ENCODE measurements at places on chromosomes 7 and 10.

GRCh38 chr10:24428410-24428782, 219.5 kb downstream of the KIAA1217 start:
- no peak for DNase-seq

DNA sequence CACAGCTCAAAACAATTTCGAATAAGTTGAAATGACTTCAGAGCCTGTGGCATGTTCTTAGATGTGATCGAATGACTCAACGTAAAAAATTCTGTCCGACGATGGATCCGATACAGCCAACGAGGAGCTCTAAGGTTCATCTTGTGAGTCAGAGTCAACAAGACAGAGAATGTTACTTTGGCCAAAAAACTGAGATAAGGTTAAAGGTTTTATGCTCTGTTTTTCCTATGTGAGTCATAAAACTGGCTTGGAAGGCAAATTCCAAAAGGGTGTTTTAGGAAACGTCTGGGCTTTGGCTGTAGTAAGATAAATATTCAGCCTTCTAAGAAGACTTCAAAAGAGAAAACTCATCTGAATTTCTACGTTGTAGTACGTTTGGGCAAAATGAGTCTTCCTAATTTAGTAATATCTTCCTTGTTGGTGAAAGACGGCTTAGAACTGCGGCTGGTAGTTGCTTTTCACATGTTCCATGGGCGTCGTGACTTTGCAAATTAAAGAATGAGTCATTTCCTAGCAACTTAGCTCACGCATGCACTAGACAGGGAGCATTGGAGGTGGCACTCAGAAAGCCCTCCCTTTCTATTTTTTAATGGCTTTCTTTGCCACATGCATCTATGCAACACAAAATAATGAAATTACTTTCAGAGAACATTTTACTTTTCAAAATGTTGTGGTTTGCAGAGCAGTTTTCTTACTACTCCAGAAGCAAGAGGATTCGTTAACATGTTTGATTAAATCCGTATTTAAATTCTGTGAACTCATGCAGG, 28.2 kb downstream of the PFKP start:
- peak; percentile 98 for DNase-seq

- DNase-seq: peak; percentile 100
Measured at GRCh38 chr10:98349508-98349922, 65.5 kb downstream of the PYROXD2 start.

- DNase-seq: no peak
Measured at GRCh38 chr10:110912374-110912773, 6.6 kb downstream of the BBIP1 start.

DNA sequence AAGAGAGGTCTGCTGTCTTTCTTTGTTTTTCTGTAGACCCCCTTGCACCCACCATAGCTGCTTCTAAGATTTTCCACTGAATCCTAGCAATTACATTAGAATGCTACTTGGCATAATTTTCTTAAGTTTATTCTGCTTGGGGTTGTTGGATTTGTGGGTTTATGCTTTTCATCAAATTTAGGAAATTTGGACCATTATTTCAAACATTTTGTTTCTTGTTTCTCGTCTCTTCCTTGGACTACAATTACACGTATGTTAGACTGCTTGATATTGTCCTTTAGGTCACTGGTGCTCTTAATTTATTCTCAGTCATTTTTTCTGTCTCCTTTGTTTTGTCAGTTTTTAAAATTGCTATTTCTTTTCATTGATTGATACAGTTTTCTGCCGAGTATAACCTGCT, 65.8 kb downstream of the FANK1 start:
- DNase-seq: no peak

GRCh38 chr10:58107506-58107905, 160.2 kb downstream of the IPMK start:
- DNase-seq: peak; percentile 66

DNA sequence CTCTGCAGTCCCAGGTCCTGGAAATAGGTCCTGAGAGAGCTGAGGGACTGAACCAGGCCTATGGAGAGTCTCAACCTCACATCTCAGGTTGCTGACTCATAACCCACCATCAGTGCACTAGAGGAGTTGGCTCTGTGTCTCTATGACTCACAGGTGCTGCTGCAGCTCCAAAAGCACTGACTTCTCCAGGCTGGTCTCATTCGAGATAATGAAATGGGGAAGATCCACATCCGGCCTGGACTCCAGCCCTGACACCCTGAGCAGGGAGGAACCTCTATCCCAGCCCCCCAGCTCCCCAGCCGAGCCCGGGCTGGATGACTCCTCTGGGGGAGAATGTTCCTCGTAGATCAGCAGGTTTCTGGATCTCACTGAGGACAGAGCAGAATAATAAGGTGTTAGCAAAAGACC, 35.5 kb upstream of the DGKI start:
- peak; percentile 98 for DNase-seq

GRCh38 chr7:30688718-30689221, 6.5 kb upstream of the CRHR2 start:
- no peak for DNase-seq

DNA sequence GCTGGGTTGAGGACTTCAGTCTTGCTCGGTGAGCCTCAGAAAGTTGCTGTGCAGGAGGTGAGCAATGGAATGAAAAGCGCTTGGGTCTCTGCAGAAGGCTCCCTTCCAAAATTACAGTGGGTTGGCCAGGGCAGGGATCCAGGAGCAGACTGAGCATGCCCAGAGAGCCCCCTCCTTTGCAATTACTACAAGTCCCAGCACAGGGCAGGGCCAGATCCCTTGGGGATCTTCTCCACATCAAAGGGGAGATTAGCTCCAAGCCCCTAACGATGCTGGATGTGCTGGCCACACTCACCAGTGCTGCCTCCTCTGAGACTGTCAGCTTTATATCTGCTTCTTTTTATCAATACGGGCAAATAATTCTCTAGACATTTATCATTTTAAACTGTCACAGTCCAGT, 337.5 kb downstream of the RPS24 start:
- DNase-seq: no peak

DNA sequence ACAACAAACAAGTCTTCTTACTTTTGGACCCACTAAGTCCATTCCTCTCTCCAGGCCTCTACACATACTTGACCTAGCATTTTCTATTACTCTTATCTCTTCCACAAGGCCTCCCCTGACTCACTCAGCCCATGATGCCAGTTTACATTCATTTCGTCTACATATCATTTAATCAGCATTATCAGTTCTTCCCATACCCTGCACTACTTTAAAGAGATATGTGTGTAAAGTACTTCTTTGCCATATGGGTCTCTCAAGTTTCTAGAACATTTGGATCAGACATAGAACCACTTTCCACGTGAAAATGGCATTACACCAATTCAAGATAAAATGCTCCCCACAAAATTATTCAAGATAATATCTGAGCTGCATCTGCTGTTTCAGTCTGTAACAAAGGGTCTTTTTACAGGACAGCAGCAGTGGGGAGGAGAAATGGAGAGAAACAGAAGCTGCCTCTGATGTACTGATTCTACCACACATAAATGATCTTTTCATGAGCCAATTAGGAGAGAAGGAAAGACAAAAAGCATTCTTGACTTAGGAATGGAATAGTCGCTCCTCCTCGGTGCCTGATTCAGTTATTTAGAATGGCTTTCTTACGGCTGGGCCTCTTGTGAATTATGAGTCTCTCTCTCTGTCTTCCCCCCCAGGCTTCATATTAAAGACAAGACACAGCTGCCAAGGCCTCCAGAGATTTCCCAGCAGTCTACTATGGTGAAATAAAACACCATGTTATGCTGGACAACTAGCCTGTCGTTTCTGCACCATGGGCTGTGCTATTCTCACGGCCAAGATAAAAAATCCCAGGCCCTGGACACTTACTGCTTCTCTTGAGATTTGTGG, 46.9 kb upstream of the SEPTIN7 start:
- DNase-seq: no peak

DNA sequence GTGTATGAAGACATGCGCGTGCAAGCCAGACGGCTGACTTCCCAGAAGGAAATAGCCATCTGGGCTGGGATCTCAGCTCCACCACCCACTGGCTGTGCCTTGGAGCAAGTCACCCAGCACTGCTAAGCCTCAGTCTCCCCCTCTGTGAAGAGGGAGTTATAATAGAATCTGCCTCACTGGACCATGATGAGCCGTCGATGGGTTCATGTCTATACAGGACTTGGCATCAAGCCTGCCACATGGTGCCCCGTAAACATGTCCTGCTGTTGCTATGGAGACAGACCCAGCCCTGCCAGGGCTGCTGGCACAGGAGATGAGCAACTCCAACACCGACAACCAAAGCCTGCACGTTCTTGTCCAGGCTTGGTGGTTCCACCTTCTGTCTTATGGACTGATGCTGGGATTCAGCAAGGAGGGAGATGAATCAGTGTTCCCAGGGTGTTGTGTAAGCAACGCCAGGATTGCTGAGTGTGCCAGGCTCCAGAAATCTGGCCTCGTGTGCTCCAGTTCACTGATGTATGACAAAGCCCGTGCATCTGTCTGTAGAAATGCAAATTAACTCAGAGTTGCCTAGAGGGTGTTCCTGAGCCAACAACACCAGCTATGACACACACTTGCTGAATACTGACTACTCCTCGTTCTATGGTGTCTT, 5.6 kb downstream of the GPR15LG start:
- DNase-seq: peak; percentile 34

DNA sequence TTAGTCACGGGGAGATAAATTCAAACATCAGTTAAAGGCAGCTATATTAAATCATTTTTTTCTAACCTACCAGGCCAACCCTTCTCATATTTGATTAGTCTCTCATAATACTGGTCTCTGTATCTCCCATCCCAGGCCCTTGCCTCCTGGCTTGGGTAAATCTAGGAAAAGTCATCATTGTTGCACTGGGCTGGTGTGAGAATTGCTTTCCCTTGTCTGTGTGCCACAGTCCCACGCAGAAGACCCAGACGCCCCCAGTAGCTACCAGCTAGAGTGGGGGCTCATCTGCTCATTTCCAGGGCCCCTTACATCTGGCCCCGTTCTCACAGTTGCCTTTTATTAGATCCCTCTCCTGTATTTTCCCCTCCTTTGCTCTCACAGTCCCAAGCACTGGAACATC, 67.6 kb upstream of the VIPR2 start:
- DNase-seq: no peak

GRCh38 chr10:32893434-32893833, 64.6 kb downstream of the ITGB1 start:
- no peak for DNase-seq

DNA sequence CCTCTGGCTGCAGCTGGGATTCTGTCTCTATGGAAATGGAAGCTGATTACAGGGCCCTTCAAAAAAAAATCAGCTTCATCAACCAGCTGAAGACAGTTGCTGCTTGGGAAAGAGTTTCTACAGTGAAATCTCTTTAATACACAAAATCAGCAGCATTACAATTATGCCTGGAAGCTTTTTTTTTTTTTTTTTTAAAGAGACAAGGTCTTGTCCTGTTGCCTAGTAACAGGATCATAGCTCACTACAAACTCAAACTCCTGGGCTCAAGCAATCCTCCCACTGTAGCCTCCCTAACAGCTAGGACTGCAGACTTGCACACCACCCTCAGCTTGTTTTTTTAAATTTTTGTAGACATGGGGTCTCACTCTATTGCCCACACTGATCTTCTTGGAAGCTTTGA, 94.5 kb downstream of the OR13A1 start:
- DNase-seq: no peak

DNA sequence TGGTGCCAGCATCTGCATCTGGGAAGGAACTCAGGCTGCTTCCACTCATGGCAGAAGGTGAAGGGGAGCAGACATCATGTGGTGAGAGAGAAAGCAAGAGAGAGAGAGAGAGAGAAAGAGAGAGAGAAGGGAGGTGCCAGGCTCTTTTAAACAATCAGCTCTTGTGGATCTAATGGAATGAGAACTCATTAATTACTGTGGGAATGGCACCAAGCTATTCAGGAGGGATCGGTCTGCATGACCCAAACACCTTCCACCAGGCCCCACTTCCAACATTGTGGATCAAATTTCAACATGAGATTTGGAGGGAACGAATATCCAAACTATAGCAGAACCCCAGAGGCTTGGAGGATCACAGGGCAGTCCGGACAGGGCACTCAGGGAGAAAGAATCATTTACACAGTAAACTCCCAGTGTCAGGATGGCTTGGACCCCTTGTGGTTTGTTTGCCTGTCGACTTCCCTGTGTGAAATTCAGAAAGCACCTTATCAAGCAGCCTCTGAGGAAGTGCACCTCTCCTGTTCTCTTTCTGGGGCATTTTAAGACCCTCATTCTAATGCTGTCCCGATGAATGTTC, 308.5 kb downstream of the REEP3 start:
- DNase-seq: no peak

DNA sequence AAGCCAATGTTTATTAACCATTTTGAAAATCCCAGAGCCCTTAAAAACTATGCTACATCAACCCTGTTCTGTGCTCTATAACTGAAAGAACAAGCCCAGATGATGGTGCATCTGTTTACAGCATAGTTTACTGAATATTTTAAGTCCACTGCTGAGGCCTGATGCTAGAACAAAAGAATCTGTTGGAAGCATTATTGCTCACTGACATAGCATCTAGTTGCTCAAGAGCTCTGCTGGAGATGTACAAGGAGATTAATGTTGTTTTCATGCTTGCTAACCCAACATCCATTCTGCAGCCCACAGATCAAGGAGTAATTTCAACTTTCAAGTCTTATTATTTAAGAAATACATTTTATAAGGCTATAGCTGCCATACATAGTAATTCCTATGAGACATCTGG, 181.3 kb upstream of the FEZF1 start:
- DNase-seq: peak; percentile 14

- DNase-seq: no peak
Measured at GRCh38 chr10:42769673-42770072, 12.9 kb upstream of the BMS1 start.

- no peak for DNase-seq
Measured at GRCh38 chr7:39017369-39017915, 39.7 kb downstream of the POU6F2 start.

DNA sequence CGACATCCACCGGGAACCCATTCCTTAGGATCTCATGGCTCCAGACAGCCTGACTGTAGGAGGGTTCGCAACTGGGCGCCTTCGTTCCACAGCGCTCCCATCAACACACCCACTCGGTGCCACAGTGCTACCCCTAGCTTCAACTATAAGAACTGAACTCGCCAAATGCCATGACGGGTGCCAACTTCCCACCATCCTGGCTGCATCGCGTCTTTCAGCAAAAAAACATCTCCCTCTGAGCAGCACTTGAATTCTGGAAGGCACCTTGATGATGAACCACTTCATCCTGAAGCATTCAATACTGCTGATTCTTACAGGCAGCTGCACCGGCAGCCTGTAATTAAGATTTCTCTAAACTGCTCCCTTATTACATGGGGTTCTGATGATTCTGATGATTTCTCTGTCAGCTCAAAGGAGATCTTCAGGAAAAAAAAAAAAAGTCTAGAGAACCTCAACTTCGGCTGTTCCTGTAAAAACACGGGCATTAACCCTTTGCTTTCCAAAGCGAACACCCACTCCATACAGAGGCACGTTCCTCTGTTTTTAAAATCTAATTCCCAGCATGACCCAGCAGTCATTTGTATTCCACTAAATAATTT, 1.3 kb downstream of the CYTH3 start:
- no peak for DNase-seq

GRCh38 chr7:45663965-45664633, 89.9 kb downstream of the ADCY1 start:
- no peak for DNase-seq
